ENCODE measurements at places on chromosomes 5 and 9.

DNA sequence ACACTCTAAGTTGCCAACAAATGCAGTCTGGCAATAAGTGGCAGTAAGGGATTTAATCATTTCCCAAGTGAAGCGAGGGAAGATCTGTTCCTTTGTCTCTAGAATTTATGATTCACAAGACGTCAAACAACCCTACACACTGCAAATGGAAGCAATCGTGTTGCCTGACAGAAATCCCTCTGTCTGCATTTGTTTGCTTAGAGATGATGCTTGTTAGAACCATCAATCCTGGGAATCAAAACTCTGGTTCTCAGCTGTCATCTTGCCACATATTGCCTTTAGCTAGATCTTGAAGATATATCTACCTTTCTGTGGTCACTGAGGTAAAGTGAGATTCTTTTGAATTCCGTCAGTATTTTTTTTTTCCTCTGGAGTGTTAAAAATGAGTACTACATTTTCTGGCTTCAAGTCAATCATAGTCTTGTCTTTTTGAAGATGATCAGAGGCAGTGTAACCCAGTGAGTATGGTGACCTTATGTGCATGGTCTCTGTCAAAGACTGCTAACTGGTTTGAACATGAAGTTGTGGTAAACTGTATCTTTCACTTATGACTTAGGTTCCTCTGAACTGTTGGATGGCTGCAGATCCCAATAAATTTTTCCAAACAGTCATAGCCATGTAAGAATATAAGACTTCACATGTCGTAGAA is 106.4 kb upstream of the STARD4 start:
- DNase-seq: no peak

GRCh38 chr5:53233645-53234405 is 124.3 kb upstream of the MOCS2 start:
- no peak for DNase-seq

DNA sequence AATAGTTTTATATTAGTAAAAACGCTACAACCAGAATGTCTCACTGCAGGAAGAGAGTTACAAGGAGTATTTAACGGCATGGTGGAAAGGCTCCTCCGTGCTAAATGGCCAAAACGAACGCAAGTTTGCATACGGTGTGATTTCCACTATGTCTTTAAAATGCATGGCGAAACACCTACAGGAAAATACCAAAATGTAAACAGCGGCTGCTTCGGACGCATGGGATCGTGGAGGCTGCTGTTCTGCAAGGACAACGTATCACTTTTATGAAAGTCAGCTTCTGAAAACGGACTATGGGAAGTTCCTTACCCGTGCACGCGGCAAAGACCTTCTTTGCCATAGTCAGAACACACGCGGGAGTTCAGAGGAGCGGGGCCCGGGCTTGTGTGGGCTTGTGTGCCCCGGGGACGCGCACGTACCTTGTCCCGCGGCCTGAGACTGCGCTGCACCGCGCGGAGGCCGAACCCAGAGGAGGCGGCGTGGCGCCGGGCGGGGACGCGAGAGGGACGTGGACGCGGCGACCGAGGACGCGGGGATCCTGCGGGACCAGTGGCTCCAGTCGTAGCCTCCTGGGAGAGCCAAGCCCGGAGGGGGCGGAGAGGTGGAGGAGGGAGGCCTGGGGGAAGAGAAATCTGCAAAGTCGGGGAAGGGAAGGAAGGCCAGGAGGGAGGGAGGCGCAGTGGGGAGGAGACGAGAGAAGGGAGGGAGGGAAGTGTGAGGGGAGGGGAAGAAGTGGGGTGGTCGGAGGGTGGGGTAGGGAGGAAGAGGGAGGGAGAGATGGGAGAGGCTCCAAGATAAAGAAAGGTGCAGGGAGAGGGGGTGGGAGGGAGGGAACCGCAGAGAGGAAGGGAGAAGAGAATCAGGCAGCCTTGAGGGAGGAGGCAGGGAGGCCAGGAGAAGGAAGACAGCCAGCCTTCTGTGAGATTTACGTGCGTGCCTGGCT is at the start of gene CMBL:
TSS of gene CMBL (minus strand) at position 697 of the 943 bp plus-strand sequence. CDS start 17,140 bp downstream, outside the sequence.
- no peak for DNase-seq

DNA sequence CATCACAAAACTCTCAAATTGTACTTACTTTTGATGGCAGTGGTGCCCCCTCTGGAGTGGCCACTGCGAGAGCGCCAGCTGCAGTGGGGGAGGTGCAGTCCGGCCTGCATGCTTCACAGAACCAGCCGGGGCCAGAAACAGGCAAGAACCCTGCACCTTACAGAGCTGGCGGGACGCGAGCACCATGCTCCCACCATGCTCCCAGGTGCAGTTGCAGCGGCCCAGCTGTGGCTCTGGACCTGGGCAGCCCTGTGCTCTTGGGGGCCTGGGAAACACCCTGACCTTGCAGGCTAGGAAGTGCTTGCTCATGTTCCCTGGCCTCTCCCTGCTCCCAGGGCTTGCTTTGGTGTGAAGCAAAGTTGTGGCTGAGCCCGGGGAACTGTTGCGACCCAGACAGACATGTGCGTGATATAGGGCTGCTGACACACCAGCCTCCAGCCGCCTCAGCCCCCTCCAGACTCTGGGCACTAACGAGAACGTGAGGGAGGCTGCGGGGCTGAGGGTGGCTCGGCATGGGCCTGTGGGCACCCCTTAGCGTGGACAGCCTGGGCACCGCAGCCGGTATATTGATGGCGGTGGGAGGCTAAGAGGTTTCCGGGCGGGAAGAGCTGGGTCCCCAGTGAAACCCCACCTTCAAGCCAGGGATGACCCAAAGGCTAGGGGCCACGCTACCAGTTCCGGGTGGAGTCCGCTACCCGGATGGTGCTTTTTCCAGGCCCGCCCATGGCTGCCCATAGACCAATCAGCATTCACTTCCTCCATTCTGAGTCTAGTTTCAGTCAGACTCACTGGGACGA is 1809.9 kb upstream of the ACO1 start:
- DNase-seq: no peak

- no peak for DNase-seq
These were observed 301.6 kb downstream of the ISL1 start for GRCh38 chr5:51684794-51685355.

- DNase-seq: no peak
These were observed 55.9 kb downstream of the UGCG start for GRCh38 chr9:111952559-111952958.

DNA sequence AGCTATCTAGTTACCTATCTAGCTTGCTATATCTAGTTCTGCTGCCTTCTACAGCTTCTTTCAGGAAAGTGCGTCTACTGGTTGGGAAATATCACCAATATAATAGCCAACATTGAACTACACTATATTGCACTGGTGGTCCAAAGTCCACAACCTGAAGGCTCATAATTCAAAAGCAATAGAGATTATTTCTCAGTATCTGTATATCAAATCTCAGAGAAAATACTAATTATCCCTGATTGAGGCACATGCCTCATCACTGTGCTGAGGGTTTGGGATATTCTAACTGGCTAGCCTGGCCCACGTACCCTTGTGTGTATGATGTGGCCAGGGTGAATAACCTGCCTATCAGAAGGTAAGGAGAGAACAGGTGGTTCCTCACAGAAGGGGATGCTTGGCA is 53.8 kb downstream of the SH3RF2 start:
- no peak for DNase-seq

- no peak for DNase-seq
These were observed 4.6 kb downstream of the FOXD1 start for GRCh38 chr5:73443829-73444498.

DNA sequence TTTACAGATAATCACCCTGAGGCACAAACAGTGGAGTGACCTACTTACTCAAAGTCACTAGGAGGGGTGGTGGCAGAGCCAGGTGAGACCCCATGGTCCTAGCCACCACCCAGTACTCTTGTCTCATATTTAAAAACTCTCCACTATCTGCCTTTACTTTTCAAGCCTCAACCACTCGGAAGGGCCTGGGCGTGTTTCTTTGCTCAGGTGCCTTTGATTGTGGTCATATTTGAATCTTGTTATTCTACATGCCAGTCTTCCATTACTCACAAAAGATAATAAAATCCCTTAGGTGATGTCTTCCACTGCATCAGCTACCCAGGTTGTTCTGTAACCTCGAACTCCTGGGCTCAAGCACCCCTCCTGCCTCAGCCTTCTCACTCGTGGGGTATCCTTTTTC is 20.7 kb upstream of the TRIM36 start:
- DNase-seq: no peak

GRCh38 chr5:68070591-68071281 is 144.8 kb upstream of the PIK3R1 start:
- no peak for DNase-seq

DNA sequence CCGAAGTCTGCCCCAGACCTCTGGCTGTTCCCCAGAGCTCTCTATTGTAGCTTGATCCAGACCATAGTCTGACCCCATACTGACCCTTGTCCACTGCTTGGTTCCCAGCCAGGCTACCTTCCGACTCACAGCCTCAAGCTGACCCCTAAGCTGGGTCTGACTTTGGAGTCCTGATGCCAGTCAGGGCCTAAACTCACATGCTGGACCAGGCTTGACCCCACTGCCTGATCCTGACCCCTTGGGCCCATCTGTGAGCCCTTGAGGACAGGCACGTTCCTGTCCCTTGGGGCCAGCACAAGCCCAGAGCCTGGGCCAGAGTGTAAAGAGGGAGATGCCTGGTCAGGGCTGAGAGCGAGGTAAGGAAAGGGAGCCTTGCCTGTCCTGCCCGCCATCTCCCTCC is 32.7 kb upstream of the ENHO start:
- no peak for DNase-seq

DNA sequence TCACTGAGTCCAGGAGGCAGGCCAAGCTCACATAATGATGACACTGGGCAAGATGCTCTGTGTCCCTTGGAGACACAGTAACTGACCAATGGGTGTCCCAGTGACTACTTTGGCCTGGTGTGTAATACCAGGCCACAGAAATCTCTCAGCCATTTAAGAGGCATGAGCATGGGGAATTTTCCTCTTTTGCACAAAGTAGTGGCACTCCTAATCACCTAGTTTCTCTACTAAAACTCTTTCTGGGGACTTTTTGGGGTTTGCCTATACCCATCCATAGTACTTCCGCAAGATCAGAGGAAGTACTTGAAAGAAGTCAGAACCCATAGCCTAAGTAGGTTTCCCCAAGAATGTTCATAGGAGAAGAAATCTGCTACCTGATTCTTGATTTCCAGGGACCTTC is 161.9 kb downstream of the ARSB start:
- no peak for DNase-seq

DNA sequence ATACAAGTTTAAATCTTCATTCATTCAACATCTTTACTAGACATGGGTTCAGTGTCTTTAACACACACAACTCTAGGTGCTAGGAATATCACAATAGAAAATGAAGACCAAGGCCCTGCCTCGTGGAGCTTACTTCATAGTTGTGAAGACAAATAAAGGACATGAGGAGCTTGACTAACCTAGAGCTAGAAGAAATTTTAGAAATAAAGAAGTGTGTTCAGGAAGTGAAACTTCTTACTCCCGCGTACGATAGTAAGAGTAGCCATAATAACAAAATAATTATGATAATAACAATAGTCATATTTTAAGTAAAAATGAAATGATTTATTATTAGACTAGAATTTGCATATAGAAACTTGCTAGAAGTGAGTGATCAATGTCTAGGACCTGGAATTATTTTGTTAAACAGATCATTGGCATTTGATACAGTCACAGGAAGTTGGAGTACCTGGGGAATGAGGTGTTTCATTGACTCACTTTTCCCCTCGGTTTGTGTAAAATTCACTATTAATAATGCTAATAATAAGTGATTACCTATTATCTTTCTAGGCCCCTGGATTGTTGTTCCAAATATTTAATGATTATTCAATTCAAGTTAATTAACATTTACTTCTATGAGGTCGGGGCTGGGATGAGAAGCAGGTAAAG is 331.3 kb downstream of the NSG2 start:
- no peak for DNase-seq

DNA sequence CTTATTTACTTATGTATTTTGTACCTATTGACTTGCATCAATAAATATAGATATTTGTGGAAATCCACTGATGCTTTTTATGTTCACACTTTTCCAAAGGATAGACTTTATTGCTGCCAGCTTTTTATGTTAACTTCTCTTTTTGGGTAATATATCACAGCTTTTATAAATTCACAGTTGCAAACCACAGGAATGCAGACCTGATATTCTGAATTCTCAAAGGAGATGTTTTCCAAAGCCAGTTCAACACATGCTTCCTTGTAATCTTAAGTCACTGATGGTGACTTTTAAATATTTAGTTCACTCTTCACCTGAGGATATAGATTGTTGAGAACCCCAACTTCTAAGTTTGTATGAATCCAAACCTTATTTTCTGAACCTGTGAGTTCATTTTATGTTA is 223.4 kb upstream of the PRR16 start:
- no peak for DNase-seq

DNA sequence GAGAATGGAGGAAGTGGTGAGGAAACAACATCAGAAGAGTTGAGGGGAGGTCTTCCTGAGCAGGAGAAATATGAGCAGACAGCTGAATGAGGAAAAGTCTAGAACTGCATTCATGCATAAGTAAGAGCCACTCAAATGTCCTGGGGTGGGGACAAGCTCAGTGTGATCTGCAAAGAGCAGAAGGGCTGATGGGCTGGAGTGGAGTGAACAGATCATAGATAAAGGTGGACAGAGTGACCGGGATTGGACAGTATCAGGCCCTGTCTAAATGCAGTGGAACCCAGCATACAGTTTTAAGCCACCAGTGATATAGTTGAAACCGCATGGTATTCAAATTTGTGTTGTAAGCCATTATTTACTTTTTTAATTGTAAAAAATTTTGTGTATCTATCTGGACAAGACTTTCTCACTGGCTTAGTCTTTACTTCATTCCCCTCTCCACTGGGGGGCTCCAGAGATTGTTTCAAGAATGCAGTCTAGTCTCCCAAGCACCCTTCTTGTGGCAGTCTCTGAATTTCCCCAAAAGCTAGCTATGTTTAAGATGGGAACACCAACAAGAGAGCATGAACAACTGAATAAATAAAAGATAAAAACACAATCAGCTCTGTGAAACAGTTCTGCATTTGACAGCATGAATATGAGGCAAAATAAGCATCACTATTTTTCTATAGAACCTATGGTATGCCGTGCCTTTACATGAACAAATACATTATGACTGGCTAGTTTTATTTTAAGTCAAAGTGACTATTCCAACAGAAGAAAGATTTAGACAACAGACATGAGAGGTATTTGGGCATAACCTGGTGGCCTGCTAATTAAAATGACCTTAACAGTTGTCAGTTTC is 10.7 kb upstream of the STK32A start:
- DNase-seq: no peak

- DNase-seq: no peak
These were observed 10.4 kb upstream of the SPINK4 start for GRCh38 chr9:33229359-33230114.

DNA sequence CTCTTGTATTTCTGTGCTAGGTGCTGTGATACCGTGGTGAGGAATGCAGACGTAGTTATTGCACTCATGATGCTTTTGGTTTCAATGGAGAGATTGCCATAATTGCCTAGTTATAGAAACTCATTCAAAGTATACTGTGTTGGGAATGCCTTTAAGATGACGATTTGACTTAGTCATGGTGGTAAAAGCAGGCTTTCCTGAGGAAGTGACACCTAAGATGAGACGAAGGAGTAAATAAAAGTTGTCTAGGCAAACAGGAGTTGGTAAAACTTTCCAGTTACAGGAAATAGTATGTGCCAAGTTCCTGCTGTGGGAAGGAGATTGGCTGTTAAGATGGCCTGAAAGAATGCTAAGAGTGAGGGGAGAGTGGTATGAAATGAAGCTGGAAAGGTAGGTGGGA is 48.1 kb downstream of the FOCAD start:
- DNase-seq: no peak

GRCh38 chr9:26112724-26113123 is 434.5 kb upstream of the TUSC1 start:
- no peak for DNase-seq

GRCh38 chr9:133202145-133202513 is 6.9 kb downstream of the OBP2B start:
- no peak for DNase-seq

- no peak for DNase-seq
These were observed 55.3 kb downstream of the IL33 start for GRCh38 chr9:6270896-6271295.

All from stimulated activated CD4-positive, alpha-beta T cell treated with anti-CD3 and anti-CD28 coated beads, Interleukin-1b, Interleukin-23, amount 100 ng/mL, for 1 hour (primary cell).